ENCODE measurements at places on chromosomes 4 and X.
A peak's percentile ranks its signal among the peaks of the same experiment; 100 is the strongest.

GRCh38 chr4:74635074-74635473, 159.2 kb downstream of the BTC start:
- DNase-seq = no peak

- no peak for DNase-seq
Measured at GRCh38 chrX:49627086-49627777, 28.4 kb downstream of the GAGE1 start.

DNA sequence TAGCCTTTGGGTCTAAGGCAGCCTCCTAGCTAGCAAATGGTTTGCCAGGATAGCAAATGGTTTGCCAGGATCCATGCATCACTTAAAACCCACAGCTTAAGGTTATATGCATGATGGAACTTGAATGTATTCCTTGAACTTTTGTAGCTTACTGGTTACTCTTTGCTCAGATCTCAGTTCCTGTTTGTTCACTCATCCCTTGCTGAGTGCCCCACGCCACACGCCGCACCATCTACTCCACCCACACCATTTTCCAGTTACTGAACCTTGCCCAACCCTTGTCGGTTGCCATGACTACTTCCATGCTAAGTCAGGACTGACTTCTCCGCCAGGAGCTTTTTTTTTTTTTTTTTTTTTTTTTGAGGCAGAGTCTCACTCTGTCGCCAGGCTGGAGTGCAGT, 29.5 kb upstream of the XIAP start:
- peak; percentile 34 for DNase-seq

GRCh38 chr4:34964613-34965012, 1279.7 kb downstream of the ARAP2 start:
- no peak for DNase-seq

DNA sequence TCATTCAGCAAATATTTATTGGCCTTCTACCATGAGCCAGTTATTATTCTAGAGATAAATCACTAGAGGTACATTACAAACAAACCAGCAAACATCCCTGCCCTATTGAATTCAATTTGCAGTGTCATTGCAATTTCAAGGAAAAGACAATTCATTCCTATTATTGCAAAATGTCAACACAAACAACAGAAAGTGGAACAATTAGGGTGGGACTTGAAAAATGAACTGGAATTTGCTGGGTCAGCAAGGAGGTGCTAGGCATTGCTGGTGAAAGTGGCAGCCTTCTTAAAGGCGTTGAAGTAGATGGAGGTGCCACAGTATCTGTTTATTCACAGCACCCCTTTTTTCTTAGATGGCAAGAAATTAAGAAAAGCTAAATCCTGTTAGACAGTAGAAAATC, 224.0 kb upstream of the BMP3 start:
- DNase-seq = no peak

GRCh38 chrX:23802431-23802830, 19.5 kb downstream of the SAT1 start:
- DNase-seq = no peak

GRCh38 chr4:80141543-80141942, 55.8 kb upstream of the PRDM8 start:
- no peak for DNase-seq

DNA sequence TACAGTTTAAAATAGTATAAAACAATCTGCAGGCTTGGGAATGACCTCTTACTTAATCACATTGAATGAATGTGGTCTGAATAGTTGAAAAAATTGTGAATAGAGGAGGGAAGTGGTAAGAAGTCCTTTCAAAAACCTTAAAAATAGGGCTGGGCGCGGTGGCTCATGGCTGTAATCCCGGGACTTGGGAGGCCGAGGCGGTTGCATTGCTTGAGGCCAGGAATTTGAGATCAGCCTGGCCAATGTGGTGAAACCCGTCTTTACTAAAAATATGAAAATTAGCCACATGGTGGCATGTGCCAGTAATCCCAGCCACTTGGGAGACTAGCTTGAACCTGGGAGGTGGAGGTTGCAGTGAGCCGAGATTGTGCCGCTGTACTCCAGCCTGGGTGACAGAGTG, 36.5 kb downstream of the HERC3 start:
- no peak for DNase-seq

- no peak for DNase-seq
Measured at GRCh38 chrX:74923942-74924448, 1.3 kb downstream of the NEXMIF start.

DNA sequence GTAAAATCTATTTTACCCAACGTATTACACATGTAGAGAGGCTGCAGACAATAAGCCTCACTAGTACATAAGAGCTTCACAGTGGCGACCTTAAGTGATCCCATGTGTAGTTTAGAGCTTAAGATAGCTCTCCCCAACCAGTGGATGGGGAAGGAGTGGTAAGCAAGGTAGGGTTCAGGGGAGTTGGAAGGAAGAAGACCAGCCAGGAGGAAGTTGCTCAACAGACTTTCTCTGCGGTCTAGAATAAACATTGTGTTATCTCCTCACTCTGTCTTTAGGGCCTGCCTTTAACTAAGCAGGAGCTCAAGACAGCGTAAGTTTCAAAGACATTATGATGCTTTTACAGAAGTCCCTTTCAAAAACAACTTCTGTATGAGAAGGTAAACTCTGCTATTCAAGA, 16.8 kb downstream of the MEPE start:
- no peak for DNase-seq

DNA sequence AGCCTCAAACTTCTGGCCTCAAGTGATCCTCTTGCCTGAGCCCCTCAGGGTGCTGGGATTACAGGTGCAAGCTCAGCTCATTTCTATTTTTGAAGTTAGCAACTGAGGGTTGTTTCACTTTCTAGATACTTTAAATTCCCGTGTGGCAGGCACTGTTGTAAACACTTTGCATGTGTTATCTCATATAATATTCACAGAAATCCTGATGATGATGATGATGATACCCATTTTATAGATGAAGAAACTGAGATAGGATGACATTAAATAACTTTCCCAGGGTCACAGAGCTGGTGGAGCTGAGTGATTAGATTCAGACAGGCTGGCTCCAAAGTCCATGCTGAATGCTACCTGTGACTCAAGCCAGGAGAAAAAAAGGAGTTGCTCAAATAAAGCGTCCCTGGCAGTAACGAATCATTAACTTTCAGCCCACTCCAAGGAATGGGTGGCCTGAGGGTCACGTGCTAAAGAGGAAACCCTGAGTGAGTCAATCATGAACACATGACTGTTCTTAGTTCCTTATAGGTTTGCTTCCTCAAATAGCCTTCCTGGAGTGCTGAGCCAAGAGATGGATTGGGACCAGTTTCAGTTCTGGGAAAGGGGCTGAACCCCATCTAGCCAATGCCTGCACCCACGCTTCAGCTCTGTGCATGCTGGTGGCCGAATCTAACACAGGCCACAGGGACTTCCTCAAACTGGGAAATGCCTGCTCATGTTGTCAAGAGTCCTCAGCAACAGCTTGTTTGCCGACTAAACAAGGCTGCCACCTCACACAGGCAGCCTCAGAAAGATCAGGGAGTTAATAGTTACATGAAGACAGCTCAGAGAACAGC, 52.8 kb downstream of the RBM47 start:
- DNase-seq = peak; percentile 55

DNA sequence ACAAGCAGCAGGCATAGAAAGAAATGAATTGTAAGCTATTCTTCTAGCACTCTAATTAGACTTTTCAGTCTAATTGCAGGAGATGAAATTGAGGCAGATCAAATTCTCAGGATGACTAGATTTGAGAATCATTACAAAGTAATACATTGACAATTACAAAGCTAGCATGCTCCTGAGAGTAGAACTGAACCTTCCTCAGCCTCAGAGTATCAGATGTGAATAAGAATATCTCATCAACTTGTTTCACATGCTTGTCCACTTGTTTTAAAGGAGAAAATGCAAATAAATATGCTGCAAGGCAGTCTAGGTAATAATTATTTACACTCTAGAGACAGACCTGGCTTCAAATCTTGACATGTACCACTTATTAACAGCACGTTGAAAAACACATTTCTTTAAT, 491.0 kb upstream of the MAGEB2 start:
- DNase-seq = no peak

- DNase-seq = no peak
Measured at GRCh38 chrX:120380699-120381098, 18.8 kb downstream of the ATP1B4 start.

GRCh38 chrX:119809185-119809666, 17.8 kb upstream of the RPL39 start:
- no peak for DNase-seq

- no peak for DNase-seq
Measured at GRCh38 chr4:1031956-1032795, 20.8 kb downstream of the FGFRL1 start.

GRCh38 chrX:72663737-72664136, 50.4 kb downstream of the PHKA1 start:
- DNase-seq = no peak

DNA sequence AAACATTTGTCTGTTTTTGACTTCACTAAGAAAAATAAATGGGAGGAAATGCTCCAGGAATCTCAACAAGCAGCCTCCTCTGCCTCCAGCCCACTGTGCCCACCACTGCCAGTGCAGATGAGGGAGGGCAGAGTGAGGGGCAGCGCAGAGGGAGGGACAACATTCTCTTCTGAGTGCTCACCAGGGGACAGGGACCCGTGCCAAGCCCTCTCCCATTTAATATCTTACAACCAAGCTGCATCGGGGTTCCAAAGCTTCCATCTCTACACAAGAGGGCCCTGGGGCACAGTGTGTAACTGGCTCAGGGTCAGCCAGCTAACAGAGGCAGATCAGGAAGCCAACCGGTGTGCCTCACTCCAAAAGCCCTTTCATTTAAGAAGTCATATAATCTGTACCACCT, 120.4 kb downstream of the NSUN7 start:
- DNase-seq = no peak

DNA sequence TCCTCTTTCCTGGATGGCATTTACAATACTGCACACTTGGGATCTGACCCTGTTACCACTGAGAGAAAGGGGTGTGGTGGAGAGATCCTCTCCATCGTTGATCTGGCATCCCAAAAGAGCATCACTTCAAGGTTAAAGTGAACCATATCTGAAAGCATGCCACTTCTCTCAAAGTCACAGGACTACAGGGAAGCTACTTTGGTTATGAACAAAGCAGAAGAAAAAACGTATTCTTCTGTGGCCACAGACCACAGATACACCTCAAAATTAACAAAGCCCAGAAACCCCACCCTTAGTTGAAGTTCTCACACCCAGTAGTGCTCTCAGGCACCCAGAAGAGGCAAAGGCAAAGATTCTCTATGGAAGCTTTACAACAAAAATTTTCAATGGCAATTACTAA, 108.3 kb downstream of the JADE1 start:
- no peak for DNase-seq

DNA sequence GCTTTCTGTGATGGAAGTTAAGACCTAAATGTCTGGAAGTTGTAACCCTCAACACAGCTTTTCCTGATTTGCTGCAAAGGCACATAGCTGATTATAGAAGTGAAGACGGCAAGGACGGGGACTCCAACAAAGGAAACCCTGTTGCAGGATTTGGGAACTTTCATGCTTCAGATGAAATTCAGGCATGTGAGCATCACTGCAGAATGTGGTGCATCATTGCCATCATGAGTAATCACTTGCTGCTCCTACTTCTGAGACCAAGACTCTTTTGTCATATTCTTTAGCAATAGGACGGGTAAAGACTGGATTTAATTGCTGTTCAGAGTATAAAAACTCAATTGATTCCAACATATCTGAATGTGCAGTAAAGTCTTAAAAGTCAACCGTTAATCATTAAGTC, 35.8 kb downstream of the YIPF6 start:
- DNase-seq = no peak

DNA sequence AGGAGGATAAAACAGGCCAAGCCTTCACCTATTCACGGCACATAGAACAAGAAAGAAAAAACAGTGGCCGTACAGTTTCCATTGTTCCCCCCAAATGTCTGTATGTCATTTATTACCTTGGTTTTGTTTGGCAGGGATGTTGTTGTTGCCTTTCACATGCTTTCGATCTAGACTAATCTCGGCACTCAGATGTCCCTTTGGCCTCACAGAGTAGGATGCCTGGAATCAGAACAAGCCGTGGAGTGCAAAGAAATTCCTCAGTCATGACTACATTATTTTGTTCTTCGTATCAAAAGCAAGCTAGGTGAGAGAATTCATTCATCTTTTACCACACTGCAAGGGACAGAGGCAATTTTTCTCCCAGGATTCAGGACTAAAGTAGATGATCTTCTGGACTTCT, 106.9 kb downstream of the SMIM20 start:
- DNase-seq = no peak

- no peak for DNase-seq
Measured at GRCh38 chrX:129738466-129739308, at the start of gene XPNPEP2. TSS of gene XPNPEP2 (plus strand) at chrX:129738979. CDS start at chrX:129739214, 235 bp downstream.

- no peak for DNase-seq
Measured at GRCh38 chr4:6576512-6576911, 1.5 kb downstream of the MAN2B2 start.

- no peak for DNase-seq
Measured at GRCh38 chrX:57929373-57929772, 19.1 kb upstream of the ZXDA start.

DNA sequence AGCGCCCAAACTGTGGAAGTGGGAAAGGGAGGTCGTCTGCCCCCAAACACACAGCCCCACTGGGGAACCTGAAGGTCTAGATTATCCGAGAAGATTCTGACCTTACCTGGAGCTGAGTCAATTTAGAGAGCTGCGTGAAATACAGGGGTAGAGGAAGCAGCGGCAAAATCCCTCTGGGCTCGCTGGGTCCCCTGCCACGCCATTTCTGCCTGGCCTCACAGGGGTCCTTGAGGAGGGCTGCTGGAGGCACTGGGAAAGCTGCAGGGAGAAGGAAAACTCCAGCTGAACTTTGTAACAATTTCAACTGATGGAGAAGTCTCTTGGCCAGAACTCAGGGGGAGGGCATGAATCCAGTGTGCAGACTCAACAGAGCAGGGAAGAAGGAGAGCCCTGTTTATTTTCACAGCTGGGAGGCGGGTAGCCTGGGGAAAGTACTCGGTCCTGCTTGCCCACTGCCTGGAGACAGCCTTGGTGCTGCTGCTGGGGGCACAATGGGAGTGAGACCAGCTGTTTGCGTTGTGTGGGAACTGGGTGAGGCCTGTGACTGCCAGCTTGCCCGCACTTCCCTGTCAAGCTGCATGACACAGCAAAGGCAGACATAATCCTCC, 93.2 kb upstream of the MAPK10 start:
- no peak for DNase-seq
